Stimulated activated CD8-positive, alpha-beta memory T cell treated with anti-CD3 and anti-CD28 coated beads, Interleukin-7, amount 100 ng/mL, for 48 hours (primary cell): ENCODE measurements at places on chromosomes 13 and 19.

DNA sequence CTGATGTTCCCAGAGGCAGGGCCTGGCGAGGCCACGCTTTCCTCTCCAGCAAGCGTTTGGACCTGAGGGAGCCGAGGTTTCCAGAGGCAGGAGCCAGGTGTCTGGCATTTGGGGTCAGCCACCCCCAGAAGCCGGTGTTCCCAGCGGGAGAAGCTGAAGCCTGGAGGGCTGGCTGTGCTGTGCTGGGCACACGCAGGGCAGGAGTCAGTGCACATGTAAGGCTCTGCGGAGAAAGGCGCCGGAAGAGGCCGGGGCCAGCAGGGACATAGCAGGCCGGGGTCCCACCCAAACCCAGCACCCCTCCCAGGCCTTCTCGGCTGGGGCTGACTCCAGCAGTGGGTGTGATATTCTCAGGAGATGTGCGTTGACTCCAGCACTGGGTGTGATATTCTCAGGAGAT, 31.6 kb downstream of the MCF2L start:
- no peak for DNase-seq

- no peak for DNase-seq
Measured at GRCh38 chr19:50777830-50778303, 7.6 kb downstream of the GPR32 start.

DNA sequence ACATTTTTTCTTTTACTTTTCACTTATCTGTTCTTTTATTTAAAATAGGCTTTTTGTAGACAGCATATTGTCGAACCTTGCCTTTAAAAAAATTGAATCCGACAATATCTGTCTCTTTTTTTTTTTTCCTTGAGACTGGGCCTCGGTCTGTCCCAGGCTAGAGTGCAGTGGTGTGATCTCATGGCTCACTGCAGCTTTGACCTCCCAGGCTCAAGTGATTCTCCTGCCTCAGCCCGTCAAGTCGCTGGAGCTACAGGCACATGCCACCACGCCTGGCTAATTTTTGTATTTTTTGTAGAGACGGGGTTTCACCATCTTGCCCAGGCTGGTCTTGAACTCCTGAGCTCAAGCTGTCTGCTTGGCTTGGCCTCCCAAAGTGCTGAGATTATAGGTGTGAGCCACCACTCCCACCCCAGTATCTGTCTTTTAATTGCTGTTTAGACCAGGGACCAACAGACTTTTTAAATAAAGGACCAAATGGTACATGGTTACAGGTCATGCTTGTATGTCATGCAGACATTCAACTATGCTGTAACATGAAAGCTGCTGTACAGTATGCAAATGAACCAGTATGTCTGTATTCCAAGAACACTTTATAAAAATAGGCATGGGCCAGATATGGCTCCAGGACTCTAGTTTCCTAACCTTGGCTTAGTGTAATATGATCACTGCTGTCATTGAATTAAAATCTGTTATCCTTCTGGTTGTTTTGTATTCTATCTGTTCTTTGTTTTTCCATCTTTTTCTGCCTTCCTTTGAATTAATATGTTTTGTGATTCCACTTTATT, 80.3 kb downstream of the GJA3 start:
- no peak for DNase-seq

- DNase-seq: no peak
Measured at GRCh38 chr13:107028751-107029150, 460.8 kb upstream of the ARGLU1 start.

DNA sequence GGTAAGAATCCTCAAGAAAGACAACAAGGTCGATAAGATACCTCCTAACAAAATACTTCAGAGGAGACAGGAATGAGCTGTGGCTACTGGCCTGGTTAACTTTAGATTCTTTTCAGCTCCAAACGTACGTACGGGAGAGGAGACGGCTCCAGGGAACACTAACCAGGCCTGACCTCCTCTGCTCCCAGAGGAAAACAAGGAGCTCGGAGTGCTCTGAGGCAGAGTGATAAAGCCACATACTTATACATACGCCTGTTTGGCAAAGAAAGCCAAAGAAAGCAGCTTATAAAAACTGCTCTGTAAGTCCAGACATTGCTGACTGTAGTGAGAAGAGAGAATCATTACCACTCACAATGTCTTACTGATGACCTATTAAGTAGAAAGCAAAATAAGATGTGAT, 263.9 kb downstream of the MZT1 start:
- DNase-seq: no peak

DNA sequence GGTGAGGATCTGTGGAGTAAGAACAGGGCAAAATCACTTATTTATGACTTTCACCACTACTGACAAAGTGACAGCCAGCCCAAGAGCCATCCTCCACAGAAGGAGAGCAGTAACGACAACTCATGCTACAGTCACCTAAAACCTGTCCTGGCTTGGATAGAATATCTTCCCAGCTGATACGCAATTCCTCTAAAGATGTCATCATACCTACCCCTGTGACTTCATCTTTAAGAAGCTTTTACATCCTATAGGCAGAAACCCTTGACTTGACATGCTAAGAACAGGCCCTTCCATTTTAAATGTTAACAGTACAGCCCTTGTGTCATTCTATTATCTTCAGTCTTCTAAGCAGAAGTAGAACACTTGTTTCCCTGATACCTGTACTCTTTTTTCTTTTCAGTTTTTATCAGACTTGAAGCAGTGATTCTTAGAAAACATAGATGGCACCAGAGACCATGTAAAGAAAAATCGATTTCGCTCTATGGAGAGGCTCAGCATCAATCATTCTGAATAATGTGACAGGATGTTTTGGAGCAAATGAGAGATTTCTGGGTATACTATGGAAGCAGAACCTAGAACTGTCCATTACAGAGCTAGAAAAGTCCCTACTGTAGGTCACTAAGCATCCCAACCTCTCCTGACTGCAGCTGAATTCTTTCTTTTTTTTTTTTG, 20.1 kb downstream of the STOML3 start:
- no peak for DNase-seq

DNA sequence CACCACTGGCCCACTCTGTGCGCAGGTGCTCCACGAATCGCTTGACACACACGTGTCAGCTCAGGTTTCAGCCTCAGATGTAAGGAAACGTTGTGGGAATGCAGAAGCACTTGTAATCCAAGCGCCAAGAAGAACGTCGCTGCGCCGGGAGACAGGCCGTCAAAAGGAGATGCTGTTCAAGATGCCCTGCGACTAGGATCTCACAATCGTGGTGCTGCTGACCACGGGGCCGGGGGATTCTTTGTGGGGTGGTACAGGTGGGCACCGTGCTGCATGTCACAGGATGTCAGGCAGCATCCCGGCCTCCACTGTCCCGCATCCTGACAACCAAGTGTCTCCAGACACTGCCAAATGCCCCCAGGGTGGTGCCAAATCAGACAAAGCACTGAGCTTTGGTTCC, 16.9 kb upstream of the SIGLEC11 start:
- no peak for DNase-seq

- DNase-seq: no peak
Measured at GRCh38 chr13:102682727-102683126, 12.1 kb downstream of the METTL21C start.

DNA sequence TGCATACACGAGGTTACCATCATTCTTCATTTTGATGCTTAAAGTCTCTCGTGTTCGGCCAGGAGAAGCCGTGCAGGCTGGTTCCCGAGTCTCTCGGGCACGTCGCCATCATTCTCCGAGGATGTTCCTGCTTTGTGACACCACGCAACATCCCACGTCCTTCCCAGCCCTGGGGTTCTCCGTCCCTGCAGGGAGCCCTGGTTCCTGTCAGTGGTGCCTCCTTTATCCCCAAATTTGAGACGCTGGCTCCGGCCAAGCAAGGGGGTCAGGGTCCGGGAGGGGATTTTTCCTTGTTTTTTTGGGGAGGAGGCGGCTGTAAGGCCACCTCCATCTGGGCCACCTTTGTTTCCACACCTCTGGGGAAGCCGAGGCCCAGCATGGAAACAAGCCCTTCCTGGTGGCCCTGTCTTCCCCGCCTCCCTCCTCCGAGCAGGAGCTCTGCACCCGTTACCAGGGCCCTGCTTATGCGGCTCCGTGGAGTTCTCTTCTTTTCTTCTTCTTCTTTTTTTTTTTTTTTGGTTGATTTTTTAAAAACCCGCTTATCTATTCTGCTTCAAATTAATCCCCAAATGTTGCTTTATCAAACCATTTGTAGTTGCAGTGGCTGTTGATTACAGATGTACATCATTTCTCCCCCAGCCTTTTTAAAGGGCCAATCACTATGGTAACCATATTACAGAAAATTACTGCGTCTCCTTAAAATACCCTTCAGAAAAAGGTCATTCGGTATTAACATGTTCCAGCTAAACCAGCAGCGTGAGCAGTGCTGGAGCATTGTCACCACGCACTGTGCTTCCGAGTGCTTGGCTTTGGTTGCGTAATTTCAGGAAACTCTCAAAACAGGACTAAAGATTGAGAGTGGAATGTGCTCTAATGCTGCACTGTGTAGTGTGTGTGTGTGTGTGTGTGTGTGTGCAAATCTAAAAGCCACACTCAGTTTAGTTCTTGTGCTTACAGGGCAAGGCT, 50.4 kb downstream of the TEX29 start:
- no peak for DNase-seq

GRCh38 chr19:15636026-15636425, 4.7 kb upstream of the CYP4F3 start:
- no peak for DNase-seq

- DNase-seq: no peak
Measured at GRCh38 chr13:67464154-67464553, 234.0 kb upstream of the PCDH9 start.
